ENCODE measurements at places on chromosomes 12 and 14.

DNA sequence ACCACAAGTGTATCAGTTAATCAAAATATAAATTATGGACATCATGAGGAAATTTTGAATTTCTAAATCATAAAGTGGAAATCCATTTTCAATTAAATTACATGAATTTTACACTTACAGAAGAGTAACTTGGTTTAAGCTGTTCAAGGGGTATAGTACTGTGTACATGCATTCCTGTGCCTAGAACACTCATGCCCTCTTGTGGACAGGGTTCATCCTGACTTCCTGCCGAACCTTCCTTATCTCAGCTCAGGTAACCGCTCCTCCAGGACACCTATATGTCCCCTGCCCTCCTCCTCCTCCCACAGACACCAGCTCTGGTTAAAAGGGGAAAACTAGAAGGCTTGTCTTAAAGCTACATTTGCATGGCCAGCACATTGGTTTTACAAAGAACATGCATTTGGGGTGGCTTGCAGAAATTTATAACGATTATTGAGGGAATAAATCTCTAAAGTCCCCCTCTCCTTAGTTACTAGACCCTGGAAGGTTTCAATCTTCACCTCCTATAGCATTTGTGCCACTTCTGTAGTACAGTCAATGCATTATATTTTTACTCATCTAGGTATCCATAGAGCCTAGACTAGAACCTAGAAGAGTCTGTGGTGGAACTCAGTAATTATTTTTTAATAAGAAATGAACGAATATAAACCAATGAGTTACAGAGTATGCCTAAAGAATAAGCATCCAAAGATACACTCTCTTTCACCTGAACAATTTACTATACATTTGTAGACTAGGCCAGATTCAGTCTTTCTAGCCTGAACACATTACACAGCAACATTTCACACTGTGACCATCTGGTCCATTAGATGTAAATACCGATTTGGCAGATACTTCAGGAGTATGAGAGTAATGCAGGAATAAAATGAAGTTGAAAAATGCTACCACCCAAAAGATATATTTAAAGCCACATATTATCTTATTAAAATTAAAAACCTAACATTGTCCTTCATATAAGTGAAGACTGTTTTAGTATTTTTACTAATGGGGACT, 345.6 kb downstream of the PAWR start:
- H3K27me3 ChIP-seq = no peaks in the 10 kb centered on the region
- no peaks in the 10 kb centered on the region for H3K4me1 ChIP-seq

GRCh38 chr14:64574371-64575107, 24.8 kb downstream of the PPP1R36 start:
- no peak for DNase-seq
- no peak overlapping the region for H3K4me3 ChIP-seq
- peaks cover 9% of the 10 kb centered on the region for H3K27me3 ChIP-seq
- H3K36me3 ChIP-seq = no peaks in the 10 kb centered on the region
- no peaks in the 10 kb centered on the region for H3K4me1 ChIP-seq

- H3K27me3 ChIP-seq = no peaks in the 10 kb centered on the region
- no peaks in the 10 kb centered on the region for H3K4me1 ChIP-seq
- H3K27ac ChIP-seq = no peak overlapping the region
- no peak for DNase-seq
Observed at GRCh38 chr14:104211741-104212140, 73.4 kb downstream of the KIF26A start.

- H3K27ac ChIP-seq = no peak overlapping the region
- no peaks in the 10 kb centered on the region for H3K36me3 ChIP-seq
- no peak for DNase-seq
- H3K27me3 ChIP-seq = peaks cover 19% of the 10 kb centered on the region
- peaks cover 4% of the 10 kb centered on the region for H3K4me1 ChIP-seq
Observed at GRCh38 chr14:64639340-64639821, 64.8 kb upstream of the PLEKHG3 start.

- H3K4me1 ChIP-seq = peaks cover 4% of the 10 kb centered on the region
- no peaks in the 10 kb centered on the region for H3K27me3 ChIP-seq
- no peak overlapping the region for H3K4me3 ChIP-seq
- H3K36me3 ChIP-seq = peaks cover 26% of the 10 kb centered on the region
- H3K27ac ChIP-seq = no peak overlapping the region
- DNase-seq = peak; percentile 58
Observed at GRCh38 chr12:71780237-71780822, 25.7 kb downstream of the RAB21 start.

- peak; percentile 62 for DNase-seq
- peak overlapping the region; percentile 78 for H3K27ac ChIP-seq
- no peak overlapping the region for H3K4me3 ChIP-seq
- H3K4me1 ChIP-seq = peaks cover 12% of the 10 kb centered on the region
- no peaks in the 10 kb centered on the region for H3K36me3 ChIP-seq
Observed at GRCh38 chr12:121992059-121992879, 29.4 kb upstream of the BCL7A start.

DNA sequence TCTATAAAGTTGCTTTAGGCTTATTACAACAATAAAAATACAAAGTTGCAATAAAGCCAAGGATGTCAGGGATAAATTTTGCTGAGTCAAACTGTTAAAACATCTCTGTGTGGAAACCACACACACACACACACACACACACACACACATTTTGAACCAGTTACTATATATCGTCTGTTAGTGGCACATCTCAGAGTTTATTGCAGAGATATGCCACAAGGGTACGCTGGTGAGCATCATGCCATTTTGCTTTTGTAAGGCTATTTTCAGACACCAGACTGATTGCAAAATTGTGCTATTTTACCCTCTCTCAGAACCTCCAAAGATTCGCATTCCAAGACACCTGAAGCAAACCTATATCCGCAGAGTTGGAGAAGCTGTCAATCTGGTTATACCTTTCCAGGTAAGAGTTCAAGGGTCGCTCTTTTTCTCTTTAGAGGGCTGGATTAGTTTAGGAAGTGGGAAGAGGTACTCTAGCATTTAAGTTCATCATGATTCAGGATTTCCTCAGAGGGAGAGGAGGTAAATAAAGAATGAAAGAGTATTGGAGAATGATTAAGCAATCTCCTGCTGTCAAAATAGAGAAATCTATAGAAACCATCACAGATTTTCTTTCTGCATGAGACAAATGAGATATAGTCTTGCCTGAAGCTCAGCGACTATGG, 27.3 kb upstream of the CHPT1 start:
- peaks cover 25% of the 10 kb centered on the region for H3K4me1 ChIP-seq
- H3K27ac ChIP-seq = no peak overlapping the region
- DNase-seq = peak; percentile 67
- H3K27me3 ChIP-seq = peaks cover 14% of the 10 kb centered on the region
- no peaks in the 10 kb centered on the region for H3K36me3 ChIP-seq

DNA sequence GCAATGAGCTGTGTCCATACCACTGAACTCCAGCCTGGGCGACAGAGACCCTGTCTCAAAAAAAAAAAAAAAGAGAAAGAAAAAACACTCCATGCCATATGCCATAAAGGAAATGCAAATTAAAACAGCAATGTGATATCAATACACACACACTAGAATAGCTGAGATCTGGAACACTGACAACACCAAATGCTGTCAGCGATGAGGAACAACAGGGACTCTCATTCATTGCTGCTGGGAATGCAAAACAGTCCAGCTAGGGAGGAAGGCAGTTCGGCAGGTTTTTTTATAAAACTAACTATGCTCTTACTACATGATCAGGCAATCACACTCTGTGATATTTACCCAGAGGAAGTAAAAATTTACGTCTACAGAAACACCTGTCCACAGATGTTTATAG, 3.4 kb upstream of the ABCB9 start:
- no peak overlapping the region for H3K27ac ChIP-seq
- H3K27me3 ChIP-seq = peaks cover 8% of the 10 kb centered on the region
- no peak for DNase-seq
- H3K4me1 ChIP-seq = peaks cover 23% of the 10 kb centered on the region
- no peaks in the 10 kb centered on the region for H3K36me3 ChIP-seq

DNA sequence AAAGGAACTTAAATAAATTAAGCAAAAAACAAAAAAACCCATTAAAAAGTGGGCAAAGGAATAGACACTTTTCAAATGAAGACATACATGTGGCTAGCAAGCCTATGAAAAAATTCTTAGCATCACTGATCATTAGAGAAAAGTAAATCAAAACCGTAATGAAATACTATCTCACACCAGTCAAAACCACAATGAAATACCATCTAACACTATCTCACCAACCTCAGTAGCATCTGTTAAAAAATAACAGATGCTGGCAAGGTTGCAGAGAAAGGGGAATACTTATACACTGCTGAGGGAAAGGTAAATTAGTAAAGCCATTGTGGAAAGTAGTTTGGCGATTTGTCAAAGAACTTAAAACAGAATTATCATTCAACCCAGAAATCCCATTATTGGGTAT, 381.1 kb downstream of the FLRT2 start:
- H3K4me1 ChIP-seq = no peaks in the 10 kb centered on the region
- H3K4me3 ChIP-seq = no peak overlapping the region
- no peak overlapping the region for H3K27ac ChIP-seq
- DNase-seq = no peak

GRCh38 chr12:3728686-3729085, 24.2 kb downstream of the CRACR2A start:
- H3K27ac ChIP-seq = peak overlapping the region; percentile 82
- peak; percentile 37 for DNase-seq
- no peak overlapping the region for H3K4me3 ChIP-seq
- peaks cover 39% of the 10 kb centered on the region for H3K4me1 ChIP-seq

DNA sequence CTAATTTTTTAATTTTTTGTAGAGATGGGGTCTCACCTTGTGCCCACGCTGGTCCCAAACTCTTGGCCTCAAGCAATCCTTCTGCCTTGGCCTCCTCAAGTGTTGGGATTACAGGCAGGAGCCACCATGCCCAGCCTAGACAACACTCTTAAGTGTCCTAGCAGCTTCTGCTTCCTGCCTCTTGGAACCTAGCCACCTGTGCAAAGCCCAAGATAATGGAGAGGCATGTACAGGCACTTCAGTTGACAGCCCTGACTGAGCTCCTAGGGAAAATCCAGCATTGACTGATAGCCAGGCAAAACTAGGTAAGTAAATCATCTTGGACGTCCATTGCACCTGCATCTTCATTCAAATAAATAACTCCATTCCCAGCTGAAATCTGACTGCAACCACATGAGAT, 15.5 kb downstream of the COX14 start:
- peaks cover 27% of the 10 kb centered on the region for H3K36me3 ChIP-seq
- H3K27ac ChIP-seq = no peak overlapping the region
- H3K27me3 ChIP-seq = no peaks in the 10 kb centered on the region
- no peak overlapping the region for H3K4me3 ChIP-seq
- no peak for DNase-seq
- peaks cover 17% of the 10 kb centered on the region for H3K4me1 ChIP-seq

DNA sequence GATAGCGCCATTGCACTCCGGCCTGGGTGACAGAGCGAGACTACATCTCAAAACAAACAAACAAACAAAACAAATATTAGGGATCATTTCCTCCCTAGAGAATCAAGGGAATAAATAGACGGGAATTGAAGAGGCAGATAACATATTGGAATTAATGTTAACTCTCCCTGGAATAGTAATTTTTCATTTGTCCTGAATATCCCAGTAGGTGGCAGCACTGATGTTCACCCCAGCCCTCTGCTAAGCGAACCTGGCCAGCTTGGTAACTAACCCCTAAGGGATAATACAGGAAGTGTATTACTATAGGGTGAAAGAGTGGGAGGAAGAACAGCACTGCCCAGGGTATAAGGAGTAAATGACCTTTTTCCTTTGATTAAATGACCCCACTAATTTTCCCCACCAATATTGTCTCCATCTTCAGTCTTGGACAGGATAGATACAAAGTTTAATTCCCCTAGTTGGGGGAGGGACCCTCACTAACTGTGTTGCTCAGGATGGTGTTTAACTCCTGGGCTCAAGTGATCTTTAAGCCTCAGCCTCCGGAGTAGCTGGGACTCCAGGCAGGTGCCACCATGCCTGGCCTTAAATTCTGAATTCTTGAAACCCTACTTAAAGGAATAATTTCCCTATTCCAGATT, 40.5 kb downstream of the SLC2A14 start:
- H3K27me3 ChIP-seq = peaks cover 19% of the 10 kb centered on the region
- no peaks in the 10 kb centered on the region for H3K36me3 ChIP-seq
- H3K4me1 ChIP-seq = no peaks in the 10 kb centered on the region
- DNase-seq = peak; percentile 37
- H3K4me3 ChIP-seq = no peak overlapping the region

DNA sequence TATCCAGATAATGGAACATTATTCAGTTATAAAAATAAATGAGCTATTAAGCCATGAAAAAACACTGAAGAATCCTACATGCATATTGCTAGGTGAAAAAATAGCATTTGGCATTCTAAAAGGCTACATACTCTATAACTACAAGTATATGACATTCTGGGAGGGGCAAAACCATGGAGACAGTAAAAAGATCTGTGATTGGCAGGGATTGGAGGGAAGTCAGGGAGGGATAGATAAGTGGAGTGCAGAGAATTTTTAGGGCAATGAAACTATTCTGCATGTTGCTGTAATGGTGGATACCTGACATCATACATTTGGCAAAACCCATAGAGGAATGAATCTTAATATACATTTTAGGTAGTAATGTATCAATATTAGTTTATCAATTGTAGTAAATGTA, 63.1 kb upstream of the SLC38A2 start:
- peaks cover 4% of the 10 kb centered on the region for H3K36me3 ChIP-seq
- no peak overlapping the region for H3K4me3 ChIP-seq

DNA sequence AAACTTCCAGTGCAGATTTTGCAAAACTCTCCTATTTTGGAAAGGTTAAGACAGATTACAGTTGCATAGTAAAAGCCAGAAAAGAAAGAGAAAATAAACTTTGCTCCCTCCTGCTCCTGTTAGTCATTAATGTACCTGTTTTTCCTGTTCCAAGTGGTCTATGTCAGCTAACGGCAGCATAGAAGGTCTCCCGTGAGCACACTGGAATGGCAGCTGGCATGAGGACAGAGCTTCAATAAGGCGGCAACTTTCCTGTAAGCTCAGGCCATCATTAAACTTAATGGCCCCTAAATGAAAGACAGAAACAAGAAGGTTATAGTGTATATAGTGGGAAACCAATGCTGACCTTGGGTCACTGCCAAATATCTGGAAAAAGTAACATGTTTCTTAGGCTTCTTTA, 16.0 kb downstream of the EIF2B2 start:
- no peaks in the 10 kb centered on the region for H3K4me1 ChIP-seq
- H3K27ac ChIP-seq = no peak overlapping the region
- no peak overlapping the region for H3K4me3 ChIP-seq
- H3K27me3 ChIP-seq = no peaks in the 10 kb centered on the region
- DNase-seq = no peak

GRCh38 chr14:102495491-102496330, 13.9 kb downstream of the ANKRD9 start:
- H3K36me3 ChIP-seq = peaks cover 1% of the 10 kb centered on the region
- peaks cover 9% of the 10 kb centered on the region for H3K4me1 ChIP-seq
- no peaks in the 10 kb centered on the region for H3K27me3 ChIP-seq
- DNase-seq = no peak

DNA sequence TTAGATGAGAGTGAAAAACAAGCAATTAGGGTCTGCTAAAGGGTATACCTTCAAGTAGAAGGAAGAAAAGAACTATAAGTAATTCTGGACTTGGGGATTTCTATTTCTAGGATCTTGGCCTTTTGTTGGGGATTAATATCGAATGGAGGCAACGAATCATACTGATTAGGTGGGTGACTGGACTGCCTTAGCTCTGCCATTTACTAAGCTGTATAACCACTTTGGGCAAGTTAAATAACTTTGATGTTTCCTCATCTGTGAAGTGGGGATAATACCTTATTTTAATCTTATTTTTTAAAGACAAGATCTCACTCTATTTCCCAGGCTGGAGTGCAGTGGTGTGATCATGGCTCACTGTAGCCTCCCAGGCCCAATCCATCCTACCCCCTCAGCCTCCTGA, 6.6 kb downstream of the IKBIP start:
- no peak overlapping the region for H3K4me3 ChIP-seq
- no peak for DNase-seq
- no peaks in the 10 kb centered on the region for H3K27me3 ChIP-seq
- H3K27ac ChIP-seq = no peak overlapping the region

Data from activated naive CD4-positive, alpha-beta T cell treated with anti-CD3 and anti-CD28 coated beads, Interleukin-2, amount 10 ng/mL, durations not matched to agents 7 days and 5 days (primary cell).